ENCODE measurements at places on chromosomes 11 and 22.
A peak's percentile ranks its signal among the peaks of the same experiment; 100 is the strongest.

DNA sequence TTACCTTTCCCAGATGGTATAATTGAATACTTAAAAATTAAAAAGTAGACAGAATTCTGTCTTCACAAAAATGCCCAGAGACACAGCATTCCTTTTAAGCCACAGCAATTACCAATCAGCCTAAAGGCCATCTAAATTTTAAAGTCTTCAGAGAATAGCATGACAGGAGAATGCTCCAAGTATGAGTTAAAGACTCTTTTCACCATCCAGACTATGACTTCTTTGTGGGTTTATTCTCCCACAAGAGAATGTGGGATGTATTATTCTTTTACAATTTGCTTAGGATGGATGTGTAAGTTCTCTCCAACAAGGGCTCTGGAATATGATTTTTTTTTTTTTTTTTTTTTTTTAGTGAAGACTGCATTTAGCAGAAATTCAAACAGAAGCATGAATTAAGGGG is 249.9 kb downstream of the TTC28 start:
- DNase-seq: no peak

GRCh38 chr22:18012531-18012930 is 11.8 kb downstream of the MICAL3 start:
- DNase-seq: no peak

GRCh38 chr11:106691807-106692365 is 326.4 kb downstream of the GUCY1A2 start:
- no peak for DNase-seq

DNA sequence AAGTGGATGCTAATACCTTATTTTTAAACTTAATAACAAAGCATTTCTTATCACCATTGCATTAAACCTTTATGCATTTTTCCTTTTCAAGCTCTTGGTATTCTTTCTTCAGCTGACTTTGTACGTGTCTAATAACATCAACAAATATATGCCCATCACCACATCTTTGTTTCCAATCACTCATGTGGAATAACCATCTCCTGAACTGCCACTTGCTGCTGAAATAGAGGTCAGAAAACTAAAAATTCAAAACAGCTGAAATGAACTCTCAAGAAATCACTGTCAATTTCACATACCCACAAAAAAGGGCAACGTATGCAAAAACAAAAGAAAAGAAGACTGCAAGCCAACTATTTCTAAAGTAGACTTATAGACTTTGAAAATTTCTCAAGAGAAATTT is 7.4 kb downstream of the MSANTD4 start:
- DNase-seq: no peak

GRCh38 chr22:47281126-47282106 is 519.0 kb downstream of the TBC1D22A start:
- no peak for DNase-seq

GRCh38 chr22:29617922-29618629 is 14.6 kb downstream of the NF2 start:
- DNase-seq: no peak

GRCh38 chr11:39249566-39250365 is 2209.7 kb downstream of the LRRC4C start:
- DNase-seq: no peak

DNA sequence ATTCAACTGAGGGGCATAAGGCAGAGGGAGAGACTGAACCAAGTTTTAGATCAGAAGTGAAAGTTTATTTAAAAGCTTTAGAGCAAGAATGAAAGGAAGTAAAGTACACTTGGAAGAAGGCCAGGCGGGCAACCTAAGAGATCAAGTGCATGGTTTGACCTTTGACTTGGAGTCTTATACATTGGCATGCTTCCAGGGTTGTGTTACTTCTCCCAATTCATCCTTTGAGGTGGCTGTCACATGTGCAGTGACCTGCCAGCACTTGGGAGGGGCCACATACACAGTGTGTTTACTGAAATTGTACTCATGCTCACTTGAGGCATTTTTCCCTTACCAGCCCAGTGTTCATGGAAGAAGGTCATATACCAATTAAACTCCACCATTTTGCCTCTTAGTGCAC is 30.4 kb downstream of the CYP2R1 start:
- peak; percentile 34 for DNase-seq

GRCh38 chr11:67495234-67496005 is 9.7 kb downstream of the PITPNM1 start:
- DNase-seq: no peak

DNA sequence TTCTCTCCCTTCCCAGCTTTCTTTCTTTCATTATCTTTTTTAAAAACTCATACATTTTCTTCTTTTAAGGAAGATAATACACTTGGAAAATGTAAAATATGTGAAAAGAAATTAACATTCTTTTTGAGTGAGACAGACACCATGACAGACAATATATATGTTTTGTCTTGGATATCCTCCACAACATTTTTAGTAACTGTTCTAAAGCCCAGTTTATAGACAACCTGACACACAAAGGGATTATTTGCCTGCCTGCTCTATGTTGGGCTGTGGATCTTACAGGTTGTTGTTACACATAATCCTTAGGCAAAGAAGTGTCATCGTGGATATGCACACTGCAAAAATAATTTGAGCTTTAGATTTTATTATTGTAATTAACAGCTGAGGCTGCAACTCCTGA is 301.4 kb upstream of the PDGFD start:
- no peak for DNase-seq

GRCh38 chr11:44595964-44596381 is 30.5 kb downstream of the CD82 start:
- DNase-seq: peak; percentile 76

DNA sequence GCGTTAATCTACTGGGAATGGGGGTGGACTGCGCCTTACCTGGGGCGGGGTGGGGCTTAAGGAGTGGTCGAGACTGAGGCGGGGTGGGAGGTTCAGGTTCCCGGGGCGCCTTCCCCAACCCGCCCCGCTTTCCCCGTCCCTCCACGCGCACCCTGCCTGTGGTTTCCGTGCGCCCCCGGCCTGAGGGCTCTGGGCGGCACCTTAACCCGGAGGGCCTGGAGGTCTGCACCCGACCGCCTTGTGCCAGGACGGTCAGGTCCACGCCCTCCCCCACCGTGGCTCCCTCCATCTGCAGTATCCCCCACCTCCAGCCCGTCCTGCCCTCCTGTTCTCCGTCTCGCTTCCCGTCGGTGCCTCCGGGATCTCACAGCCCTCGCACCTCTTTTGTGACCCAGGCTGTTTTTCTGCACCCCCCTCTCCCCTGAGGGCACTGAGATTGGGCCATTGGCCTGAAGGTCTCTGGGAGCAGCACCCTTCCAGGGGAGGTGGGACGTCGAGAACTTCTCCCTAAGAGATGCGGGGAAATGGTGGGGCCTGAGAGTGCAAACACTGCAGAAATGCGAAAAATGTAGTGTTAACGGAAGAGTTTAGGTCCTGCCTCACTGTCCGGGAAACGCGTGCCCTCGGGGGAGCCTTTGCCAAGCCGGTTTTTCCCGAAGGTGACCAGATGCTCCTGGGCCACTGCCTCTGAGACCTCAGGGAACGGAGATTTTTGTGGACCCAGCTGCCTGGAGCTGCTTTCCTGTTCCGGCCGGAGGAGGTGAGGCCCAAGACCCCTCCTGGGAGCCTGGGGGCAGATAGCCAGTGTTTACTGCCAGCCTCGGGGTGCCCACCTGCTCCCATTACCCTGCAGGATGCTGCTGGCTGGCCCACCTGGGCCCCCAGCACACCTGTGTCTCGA is 1.2 kb upstream of the ASCL2 start:
- DNase-seq: no peak

DNA sequence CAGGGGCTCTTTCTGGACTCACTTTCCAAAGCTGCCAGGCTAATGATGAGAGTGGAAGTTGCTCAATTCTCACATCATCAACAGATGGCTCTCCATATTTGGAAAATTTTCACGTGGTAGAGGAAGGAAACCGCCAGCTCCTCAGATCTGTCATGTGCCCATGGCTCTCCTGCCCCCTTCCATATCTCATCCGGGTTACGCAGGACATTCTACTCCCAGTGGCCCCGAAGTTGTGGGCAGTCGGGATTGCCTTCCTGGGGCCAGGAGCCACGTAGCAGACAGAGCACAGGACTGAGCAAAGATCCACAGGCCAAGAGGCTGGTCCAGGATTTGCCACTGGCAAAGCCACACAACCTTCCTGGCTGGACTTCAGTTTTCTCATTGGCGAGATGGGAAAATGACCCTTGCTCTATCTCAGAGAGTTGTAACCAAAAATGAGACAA is 38.8 kb downstream of the RPUSD4 start:
- peak; percentile 38 for DNase-seq

- peak; percentile 69 for DNase-seq
These were observed at the start of gene FAM83F for GRCh38 chr22:39994566-39995392. Gene FAM83F (plus strand): TSS chr22:39994954. CDS start chr22:39995043, 89 bp downstream.

GRCh38 chr22:25153961-25154666 is 45.5 kb upstream of the CRYBB3 start:
- DNase-seq: peak; percentile 86

- no peak for DNase-seq
These were observed 38.4 kb downstream of the AMBRA1 start for GRCh38 chr11:46555267-46556054.

DNA sequence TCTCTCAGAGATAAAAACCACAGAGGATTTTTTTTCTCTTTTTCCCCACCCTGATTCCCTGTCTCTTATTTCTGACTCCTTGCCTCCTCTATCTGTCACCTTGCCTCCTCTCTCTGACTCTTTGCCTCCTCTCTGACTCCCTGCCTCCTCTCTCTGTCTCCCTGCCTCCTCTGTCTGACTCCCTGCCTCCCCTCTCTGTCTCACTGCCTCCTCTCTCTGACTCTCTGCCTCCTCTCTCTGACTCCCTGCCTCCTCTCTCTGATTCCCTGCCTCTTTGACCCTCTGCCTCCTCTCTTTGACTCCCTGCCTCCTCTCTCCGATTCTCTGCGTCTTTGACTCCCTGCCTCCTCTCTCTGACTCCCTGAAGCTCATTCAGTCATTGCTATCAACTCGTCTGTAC is 3.1 kb downstream of the RASD2 start:
- no peak for DNase-seq

DNA sequence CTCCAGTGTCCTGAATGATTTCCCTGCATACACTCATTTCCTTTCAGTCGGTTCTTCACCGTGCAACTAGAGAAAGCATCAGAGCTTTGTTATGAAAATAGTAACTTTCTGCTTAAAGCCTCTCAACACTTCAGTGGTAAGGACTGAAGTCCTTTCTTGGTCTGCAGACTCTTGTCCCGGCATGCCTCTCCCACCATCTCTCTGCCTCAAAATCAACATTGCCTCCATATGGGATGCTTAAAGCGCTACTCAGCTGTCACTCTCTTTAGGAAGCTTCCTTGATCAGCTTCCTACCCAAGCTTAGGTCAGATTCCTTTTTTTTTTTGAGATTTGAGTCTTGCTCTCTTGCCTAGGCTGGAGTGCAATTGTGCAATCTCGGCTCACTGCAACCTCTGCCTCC is 36.7 kb downstream of the APLP2 start:
- no peak for DNase-seq

DNA sequence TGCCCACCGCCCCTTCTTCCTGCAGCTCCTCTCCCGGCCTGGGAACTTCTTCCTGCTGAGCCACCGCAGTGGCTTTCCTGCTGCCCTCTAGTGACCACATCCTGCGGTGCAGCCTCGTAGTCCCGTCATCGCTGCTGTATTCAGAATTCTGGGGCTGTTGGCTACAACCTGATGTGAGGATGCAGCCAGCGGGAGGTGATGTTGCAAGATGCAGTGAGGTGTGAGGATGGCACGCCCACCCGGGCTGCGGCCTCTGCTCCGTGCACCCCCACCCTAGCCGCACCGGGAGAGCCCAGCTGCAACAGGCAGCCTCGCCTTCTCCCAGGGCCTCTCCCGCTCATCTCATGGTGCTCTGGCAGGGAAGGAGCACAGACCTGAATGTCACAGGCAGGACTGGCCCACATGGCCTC is 10.1 kb downstream of the CHST1 start:
- peak; percentile 72 for DNase-seq

DNA sequence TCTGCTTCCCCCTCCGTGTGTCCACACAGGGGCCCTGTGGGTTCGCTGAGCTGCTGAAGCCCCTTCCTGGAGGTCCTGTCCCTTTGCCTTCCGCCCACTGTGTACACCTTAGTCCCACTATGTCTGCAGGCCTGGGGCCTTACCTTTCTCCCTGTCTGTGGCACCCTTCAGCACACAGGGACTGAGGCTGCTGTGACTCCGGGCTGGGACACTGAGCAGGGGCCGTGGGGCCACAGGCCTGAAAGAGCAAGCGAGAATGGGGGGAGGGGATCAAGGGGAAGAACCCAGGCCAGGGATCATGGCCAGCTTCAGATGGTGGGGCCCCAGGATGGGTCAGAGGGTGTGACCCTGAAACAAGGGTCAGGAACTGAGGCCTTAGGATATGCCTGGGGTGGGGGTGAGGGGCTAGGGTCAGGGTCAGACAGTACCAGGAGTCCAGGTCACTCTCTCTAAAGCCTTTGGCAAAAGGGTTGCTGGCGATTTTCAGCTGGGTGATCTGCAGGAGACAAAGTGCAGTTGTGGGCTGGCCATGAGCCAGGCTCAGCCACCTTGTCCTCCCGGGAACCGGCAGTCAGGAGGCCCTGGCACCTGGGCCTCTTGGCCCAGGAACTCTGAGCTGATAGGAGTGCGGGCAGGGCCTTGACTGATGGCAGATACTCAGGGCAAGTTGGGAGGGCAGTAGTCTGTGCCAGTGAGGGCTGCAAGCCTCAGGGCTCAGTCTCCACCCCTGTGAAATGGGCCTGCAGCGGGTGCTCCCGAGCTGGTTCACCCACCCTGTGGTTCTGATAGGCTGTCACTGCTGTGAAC is 2.6 kb upstream of the NUDT8 start:
- DNase-seq: peak; percentile 89

DNA sequence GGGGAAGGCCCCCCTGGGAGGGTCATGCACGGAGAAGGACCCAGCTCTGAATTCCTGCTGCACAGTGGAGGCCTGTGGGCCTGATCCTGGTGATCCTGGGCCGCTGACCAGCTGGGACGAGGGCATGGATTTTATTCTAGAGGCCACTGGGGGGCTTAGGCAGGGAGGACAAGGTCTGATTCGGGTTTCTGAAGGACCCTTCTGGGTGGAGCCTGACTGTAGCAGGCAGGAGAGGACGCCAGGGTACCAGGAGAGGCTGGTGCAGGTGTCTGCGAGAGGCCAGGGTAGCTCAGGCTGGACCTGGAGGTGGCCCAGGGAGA is 31.3 kb downstream of the MPPED1 start:
- peak; percentile 23 for DNase-seq
